ENCODE measurements at places on chromosomes 1 and 21.

DNA sequence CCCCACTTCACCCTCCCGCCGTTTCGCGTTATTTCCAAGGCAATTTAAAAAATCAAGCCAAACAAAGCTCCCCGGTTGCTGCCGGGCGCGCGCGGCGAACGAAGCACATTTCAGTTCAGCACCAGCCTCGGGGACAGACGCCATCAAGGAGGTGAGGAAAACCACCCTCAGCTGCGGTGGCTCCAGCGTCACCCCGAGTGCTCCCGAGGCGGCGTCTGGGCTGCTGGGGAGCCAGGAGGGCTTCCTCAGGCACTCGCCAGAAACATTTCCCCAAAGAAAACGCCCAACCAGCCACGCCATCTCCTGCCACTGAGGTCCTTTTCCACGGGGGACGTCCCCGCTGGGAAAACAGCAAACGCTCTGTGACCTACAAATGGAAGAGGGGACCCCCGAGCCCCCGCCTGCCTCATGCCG is 623 bp downstream of the GNG4 start:
- no peak for DNase-seq

GRCh38 chr1:220370041-220370700 is 97.9 kb upstream of the RAB3GAP2 start:
- DNase-seq: no peak

DNA sequence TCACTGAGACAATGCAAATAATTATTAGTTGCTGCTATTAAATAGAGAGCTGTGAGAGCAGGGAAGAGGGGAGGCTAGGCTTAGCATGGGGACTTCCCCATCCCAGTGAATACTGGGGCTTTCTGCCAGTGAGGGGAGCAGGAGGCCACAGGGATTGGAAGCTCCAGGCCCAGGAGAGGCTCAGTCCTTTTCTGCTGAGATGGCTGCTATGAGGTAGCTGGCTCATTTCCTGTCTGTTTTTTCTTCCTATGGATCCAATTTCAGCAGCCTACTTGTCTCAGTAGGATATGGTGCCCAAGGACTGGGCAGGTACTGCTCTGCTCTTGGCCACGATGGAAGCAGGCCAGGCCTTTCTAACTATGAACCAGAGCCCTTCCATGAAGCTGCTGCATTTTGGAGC is 10.0 kb downstream of the STMN1 start:
- no peak for DNase-seq

DNA sequence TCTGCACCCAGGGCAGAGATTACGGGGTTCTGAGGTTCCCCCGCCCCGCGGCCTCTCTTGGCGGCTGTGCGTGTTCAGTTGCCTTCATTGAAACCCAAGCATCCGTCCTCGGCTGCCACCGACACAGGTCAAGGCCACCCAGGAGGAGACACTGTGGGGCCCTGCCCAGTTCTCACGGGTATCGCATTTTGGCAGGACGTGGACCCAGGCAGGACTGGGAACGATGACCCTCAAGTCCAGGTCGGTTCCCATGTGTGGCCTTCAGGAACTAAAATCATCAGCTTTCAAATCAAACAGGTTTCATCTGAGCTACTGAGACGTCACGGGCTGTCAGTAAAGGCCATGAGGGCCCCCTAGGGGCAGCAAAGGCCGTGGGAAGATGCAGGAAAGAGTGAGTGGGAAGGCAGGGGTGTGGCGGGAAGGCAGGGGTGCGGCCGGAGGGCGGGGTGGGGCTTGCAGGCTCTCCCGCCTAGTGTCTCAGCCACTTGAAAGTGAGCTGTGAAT is 7.0 kb upstream of the C1orf174 start:
- DNase-seq: no peak

DNA sequence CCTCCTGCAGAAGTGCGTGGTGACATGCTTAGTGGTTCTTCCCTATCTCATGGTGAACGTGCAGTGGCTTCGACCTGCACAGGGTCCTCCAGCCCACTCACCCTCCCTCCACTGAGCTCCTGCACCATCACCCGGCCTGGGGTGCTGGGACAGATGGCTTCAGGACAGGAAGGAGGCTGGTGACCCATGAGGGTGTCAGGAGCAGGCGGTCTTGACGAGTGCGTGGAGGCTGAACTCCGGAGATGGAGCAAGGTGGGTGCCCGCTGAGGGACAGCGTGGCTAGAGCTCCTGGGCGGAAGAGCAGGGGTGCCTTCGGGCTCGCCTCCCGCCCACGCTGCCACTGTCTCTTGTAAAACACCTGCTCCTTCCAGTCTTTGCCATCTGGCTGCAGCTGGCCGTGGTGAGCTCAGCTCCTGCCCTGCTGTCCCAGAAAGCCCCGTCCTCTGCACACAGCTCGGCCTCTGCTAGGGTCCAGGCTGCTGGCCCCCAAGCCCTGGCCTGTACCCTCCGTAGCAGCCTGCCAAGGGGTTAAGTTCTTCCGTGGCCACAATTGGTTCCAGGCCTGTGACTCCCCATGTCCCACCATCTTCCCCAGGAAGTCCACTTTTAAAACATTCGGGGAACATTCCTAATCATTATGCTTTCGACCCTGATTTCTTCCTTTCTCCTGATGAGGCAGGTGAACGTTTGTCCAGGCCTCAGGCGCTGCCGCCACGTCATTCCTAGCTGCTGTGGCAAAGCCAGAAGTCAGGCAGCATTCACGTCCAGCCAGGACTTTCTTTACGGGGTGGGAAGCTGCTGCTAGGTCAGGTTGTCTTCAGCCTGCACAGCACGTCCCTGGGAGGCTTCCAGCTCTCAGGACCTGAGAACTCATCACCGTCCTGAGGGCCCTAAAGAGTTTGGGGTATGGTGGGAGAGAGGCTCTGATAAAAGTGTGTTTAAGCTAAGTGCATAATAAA is 8.1 kb downstream of the KRTAP10-1 start:
- DNase-seq: no peak

- DNase-seq: no peak
Measured at GRCh38 chr1:205316161-205316566, 5.4 kb downstream of the NUAK2 start.

DNA sequence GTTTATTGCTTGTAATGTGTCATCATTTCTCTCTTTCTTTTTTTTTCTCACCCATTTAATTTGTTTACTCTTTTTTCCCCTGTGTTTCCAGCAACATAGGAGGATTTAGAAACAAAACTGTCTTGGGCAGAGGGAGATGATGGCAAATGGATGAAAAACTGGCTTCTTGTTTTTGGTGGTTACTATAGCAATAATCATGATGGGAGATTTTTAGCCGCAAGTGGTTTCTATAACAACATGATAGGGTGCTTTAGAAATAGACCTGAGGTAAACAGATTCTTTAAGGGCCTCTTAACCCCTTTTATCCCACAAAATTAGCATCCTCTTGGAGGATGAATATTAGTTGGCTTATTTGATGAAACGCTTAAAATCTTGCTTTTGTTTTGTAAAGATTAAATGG is 51.6 kb downstream of the CRB1 start:
- DNase-seq: no peak

GRCh38 chr21:46195595-46196195 is 11.4 kb upstream of the SPATC1L start:
- no peak for DNase-seq

- no peak for DNase-seq
Measured at GRCh38 chr21:35147439-35147838, 98.3 kb upstream of the RUNX1 start.

- DNase-seq: no peak
Measured at GRCh38 chr1:228527596-228527995, 40.4 kb downstream of the RNF187 start.

DNA sequence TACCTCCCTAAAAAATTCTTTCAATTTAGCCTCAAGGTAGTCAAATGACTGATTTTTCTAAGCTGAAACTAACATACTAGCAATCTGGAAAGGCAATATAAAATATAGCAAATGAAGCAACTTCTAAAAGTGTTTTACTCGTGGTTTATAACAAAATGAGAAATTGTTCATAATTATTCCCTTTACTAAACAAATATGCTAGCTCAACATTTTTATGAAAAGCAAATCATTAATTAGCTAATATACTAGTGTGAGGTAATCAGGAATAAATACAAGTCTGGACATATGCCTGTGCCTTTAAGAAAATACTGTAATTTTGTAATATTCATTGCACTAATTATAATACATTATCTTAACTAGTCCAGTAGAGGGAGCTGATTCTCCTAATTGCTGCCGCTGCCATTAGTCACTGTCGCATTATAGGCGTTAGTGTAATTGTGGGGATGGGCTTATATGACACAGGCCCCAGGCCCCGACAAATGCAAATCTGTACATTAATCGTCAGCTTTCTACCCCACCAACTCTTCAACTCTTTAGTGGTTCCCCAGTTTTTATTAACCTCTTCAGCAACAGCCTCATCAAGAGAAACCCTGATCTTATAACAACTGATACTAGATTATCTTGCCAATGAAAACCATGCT is 160.9 kb downstream of the GABPA start:
- peak; percentile 15 for DNase-seq

GRCh38 chr1:208113011-208113410 is 131.2 kb downstream of the PLXNA2 start:
- no peak for DNase-seq

DNA sequence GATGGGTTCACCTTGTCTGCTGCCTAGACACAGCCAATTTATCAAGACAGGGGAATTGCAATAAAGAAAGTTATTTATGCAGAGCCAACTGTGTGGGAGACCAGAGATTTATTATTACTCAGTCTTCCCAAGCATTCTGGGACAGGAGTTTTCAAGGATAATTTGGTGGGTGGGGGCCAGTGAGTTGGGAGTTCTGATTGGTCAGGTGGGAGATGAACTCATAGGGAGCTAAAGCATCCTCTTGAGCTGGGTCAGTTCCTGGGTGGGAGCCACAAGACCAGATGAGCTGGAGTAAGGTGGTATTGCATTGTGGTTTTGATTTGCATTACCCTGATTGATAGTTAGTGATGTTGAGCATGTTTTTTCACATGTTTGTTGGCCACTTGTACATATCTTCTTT is 86.1 kb downstream of the PRKAB2 start:
- DNase-seq: no peak

DNA sequence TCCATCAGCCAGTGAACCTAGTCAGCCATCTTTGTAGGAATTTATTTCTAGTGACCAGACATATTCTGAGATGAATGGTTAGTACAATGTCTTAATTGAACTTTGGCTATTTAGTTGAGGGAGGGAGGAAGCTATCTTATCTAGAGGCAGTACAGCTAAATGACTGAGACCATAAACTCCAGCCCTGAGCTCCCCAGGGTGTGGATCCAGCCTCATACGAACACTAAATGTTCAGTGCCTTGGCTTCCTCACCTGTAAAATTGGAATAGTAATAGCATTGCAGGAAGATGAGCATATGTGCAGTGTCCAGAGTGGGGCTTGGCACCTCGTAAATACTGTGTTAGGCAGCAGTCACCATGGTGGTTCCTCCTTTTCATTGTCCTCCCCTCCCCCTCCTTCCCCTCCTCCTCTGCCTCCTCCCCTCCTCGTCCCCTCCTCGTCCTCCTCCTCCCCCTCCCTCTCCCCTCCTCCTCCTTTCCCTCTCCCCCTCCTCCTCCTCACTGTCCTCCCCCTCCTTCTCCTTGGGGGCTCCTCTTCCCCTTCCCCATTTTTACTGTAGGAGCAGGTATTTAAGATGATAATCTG is 108.2 kb downstream of the GALNT2 start:
- DNase-seq: no peak

DNA sequence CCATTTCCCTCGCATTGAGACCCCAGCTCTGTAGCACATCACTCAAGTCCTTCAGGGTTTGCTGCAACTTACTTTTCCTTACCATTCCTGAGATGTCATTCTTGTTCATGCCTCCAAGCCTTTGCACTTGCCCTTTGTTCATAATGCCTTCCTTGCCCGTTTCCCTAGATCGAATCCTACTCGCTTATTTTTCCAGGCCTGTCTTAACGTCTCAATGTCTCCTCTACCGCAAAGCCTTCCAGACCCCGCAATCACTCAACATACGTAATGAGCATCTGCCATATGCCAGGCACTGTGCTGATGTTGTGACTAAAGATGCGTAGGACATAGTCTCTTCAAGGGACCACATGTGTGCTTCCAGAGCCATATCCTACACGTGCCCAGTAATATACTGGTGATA is 31.1 kb upstream of the CNIH3 start:
- no peak for DNase-seq

- DNase-seq: no peak
Measured at GRCh38 chr1:184882957-184883815, 91.1 kb downstream of the NIBAN1 start.

- DNase-seq: peak; percentile 78
Measured at GRCh38 chr1:212514056-212514614, 81.4 kb downstream of the NENF start.

- DNase-seq: no peak
Measured at GRCh38 chr1:183652547-183653461, at the start of gene APOBEC4. TSS of gene APOBEC4 (minus strand) at chr1:183653316. CDS start at chr1:183648781, 4,535 bp downstream.

GRCh38 chr21:43767984-43768867 is 7.9 kb downstream of the CSTB start:
- DNase-seq: no peak

GRCh38 chr21:26833011-26833410 is 12.2 kb downstream of the ADAMTS1 start:
- no peak for DNase-seq

GRCh38 chr1:192916021-192916420 is 107.2 kb downstream of the RGS2 start:
- DNase-seq: no peak

DNA sequence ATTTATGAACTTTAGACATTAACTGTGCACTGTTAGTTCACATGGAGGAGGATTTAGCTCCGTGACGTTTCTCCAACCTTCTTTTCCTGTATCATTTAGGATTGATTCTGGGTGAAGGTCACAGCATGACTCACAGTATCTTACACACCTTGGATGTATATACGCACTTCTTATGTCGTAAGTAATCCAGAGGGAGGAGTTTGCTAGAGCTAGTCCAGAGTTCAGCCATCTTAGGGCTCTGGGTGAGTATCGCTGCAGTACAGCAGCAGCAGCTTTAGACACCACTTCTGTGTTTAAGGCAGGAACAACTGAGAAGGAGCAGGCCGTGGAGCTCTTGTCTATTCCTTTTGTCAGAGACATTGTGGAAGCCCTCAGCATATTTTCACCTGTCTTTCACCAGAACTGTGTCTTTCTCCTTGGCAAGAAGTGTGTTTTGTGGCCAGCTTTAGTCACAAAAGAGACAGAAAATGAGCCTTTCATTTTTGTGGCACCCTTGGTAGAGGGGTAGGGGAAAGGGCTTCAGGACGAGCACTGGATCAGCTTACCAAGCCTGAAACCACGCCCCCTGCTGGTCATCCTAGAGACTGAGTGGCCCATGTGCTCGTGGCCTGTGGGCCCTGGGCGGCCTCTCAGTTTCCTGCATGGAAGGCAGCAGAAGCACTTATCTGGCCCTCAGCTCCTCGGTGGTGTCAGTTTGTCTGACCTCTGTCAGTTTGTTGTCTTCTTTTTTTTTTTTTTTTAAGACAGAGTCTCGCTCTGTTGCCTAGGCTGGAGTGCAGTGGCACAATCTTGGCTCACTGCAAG is 64.0 kb downstream of the ADARB1 start:
- peak; percentile 39 for DNase-seq

GRCh38 chr1:218718977-218719376 is 373.8 kb downstream of the TGFB2 start:
- no peak for DNase-seq

- no peak for DNase-seq
Measured at GRCh38 chr1:167911413-167911812, 2.5 kb downstream of the ADCY10 start.

DNA sequence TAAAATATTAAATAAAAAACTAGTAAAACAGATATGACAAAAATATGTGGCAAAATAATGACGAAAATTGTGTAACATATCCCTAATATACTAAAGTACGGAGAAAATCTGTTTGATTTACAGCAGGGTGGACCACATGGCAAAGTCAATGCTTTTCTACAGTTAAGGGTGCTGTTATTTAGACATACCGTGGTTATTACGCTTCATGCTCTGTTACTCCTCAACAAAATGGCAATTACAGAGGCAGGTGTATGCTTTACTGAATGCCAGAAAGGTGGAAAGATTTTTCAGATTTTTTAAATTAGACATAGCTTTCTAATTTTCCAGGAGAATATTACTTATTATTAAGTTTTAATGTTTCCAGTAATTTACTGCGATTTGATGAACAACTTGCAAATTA is 343.9 kb upstream of the DPYD start:
- DNase-seq: no peak
